Suppressor macrophage treated with lipopolysaccharide for 4 hours (primary cell): ENCODE measurements at places on chromosomes 5 and 9.

GRCh38 chr5:34496260-34496691, 159.9 kb upstream of the RAI14 start:
- no peak for DNase-seq

GRCh38 chr9:28650327-28650726, 1077.0 kb upstream of the C9orf72 start:
- no peak for DNase-seq

DNA sequence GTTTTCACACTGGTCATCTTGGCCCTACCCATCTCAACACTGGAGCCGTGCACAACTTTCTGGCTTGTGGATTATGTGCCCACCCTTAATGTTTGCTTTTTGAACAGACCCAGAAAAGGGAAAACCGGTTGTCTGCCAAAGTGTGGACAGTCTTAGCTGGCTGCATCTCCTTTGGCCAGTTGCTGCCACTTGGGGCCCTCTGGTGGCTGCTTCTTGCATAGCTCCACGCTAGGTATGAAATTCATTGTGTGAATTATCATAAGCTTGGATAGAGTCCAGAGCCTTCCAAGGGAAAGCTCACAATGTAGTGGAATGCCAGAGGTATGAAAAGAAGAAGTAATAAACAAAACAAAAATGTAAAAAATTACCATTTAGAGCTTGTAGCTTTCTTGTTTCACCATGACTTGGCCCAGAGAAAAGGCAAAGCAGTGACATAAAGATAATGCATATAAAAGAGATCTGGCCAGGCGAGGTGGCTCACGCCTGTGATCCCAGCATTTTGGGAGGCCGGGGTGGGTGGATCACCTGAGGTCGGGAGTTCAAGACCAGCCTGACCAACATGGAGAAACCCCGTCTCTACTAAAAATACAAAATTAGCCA, 12.5 kb upstream of the SLC36A3 start:
- DNase-seq, result peak; percentile 84

DNA sequence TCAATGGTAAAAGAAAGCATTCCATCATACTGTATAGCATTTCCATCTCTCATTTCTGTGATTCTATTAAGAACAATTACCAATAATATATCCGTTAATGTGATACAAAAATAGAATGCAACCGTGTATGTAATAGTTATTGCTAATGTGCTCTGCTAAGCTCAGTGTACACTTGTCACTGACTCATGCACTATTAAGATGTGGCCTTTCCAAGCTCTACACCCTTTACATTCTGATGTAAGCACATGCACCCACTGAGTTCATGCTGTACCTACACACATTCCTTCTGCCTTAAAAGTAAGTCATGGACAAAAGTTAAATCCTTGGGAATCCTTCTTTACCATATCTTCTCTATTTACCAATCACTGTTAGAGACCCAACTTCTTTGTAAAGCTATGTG, 319.1 kb downstream of the ZSWIM6 start:
- DNase-seq, result no peak

GRCh38 chr5:131649161-131649560, 14.1 kb upstream of the RAPGEF6 start:
- no peak for DNase-seq

GRCh38 chr9:114256827-114257328, 66.0 kb upstream of the ORM1 start:
- DNase-seq, result no peak

GRCh38 chr9:123871781-123872180, 58.1 kb downstream of the DENND1A start:
- no peak for DNase-seq

DNA sequence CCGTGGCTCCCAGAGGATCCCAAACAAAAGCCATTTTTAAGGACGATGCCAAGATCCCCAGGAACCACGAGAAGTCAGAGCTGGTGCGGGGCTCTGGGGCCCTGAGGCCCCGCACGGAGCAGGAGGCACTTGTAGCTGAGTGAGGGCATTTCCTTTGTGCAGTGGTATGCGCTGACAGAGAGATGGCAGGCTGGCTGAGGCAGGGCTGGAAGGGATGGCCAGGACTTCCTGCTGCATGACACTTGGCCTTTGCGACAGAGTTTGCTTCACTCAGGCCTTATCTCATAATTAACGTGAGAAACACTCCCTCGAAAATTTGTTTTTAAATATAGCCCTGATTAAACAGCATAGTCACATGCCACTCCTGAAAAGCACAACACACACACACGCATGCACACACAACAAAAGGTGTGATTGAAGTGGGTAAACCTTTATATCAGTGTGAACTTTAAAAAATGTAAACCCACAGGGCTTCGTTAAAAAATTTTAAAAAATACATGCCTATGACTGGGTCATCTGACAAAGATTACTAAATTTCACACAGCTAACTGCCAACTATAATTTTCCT, 536.6 kb downstream of the PDE4D start:
- no peak for DNase-seq

- DNase-seq, result no peak
These were observed 431.9 kb downstream of the ANXA1 start for GRCh38 chr9:73583576-73583975.

DNA sequence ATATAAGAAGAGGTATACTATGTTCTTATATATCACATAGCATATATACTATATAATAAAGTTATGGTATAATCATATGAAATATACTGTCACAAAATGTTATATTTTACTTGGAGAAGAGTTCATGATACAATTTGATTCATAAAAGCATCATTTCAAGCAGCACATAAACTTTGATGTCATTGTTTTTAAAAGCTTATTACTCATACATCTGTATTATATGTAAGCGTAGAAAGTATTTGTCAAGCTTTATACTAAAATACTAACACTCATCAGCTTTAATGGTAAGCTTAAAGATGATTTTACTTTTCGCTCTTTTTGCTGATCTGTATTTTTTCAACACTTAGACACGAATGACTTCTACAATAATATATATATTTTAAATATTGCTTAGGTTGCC, 34.0 kb upstream of the ZNF618 start:
- no peak for DNase-seq

- DNase-seq, result no peak
These were observed 247.1 kb upstream of the ELAVL2 start for GRCh38 chr9:24073007-24073592.

GRCh38 chr5:132483661-132484390, 6.7 kb downstream of the IRF1 start:
- no peak for DNase-seq

DNA sequence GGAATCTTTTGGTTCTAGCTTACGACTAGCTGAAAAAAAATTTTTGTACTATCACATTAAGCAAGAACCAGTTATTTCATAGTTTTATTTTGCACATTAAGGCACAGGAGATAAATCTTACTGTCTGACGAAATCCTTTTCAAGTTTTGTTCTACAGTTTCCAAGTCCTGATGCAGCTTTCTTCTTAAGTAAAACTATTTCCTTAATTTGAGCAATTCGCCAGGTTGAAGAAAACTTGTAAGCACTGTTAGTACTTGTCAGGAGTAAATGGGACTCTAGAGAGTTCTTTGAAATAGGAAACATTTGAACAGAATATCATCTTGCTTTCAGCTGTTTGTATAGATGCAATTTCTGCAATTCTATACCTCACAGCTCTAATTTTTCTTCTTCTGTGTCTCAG, 318.8 kb upstream of the ELAVL2 start:
- DNase-seq, result no peak

DNA sequence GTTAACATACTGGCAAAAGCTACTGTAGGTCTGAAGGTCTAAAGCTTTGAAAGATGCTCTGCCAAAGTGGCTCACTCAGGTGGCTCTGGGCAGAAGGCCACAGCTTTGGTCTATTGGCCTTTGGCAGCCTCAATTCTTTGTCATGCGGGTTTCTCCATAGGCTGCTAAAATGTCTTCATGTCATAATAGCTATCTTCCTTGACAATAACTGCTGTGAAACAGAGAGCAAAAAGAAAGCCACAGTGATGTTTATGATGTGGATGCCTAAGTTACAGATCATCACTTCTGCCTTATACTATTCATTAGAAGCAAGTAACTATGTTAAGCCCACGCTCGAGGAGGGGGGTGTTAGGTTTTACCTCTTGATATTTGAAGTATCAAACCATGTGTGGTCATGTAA, 906.1 kb upstream of the CDH9 start:
- no peak for DNase-seq

- DNase-seq, result no peak
These were observed 36.5 kb downstream of the FOXD1 start for GRCh38 chr5:73411936-73412596.

DNA sequence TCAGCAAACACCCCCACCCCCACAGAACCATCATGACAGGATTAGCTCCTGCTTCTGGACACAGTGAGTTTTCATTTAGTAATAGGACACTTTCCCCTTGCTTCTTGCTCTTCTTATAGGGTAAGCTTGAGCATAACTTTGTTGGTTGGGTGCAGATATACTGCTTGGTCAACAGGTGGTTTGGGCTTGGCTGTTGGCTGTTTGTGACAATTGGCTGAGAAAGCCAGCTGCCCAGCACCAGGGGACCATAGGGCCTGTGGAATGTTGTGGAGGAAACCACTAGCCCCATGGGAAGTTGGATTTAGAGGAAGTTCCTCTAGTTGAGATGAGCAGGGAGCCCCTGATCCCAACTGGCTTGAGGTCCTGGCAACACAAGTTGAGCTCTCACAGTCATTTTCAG, 30.5 kb downstream of the PPP3R2 start:
- DNase-seq, result no peak

- no peak for DNase-seq
These were observed 1.9 kb downstream of the SNX18 start for GRCh38 chr5:54519509-54519876.

- DNase-seq, result no peak
These were observed 185.8 kb upstream of the ELAVL2 start for GRCh38 chr9:24011881-24012280.

DNA sequence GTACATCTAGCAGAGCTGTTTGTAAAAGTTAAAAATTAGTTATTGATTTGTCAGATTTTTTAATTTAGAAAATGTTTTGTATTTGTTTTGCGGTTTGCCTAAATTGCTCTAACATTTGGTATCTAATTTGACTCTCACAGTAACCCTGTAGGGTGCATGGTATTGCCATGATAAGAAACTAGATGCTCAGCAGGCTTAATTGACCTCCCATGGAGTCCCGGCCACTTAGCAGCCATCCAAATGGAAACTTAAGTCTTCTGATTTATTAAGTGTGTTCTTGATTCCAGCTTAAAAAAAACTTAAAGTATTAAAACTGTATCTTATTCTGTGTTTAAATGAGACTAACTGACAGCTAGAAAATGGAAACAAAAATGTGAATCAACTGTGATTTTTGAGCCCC, 54.5 kb downstream of the CAST start:
- DNase-seq, result no peak

DNA sequence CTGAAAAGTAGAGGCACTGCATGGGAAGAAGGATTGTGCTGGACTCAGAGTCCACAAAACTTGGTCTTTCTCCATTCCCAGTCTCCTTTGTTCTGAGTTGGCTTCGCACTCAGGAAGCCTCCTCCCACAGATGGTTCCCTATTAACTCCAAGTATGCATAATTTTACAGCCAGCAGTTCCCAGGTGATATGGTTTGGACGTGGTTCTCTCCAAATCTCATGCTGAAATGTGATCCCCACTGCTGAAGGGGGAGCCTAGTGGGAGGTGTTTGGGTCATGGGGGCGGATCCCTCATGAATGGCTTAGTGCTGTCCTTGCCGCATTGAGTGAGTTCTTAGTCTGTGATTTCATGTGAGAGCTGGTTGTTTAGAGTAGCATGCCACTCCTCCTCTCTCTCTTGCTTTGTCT, 86.6 kb downstream of the FEM1C start:
- DNase-seq, result no peak

DNA sequence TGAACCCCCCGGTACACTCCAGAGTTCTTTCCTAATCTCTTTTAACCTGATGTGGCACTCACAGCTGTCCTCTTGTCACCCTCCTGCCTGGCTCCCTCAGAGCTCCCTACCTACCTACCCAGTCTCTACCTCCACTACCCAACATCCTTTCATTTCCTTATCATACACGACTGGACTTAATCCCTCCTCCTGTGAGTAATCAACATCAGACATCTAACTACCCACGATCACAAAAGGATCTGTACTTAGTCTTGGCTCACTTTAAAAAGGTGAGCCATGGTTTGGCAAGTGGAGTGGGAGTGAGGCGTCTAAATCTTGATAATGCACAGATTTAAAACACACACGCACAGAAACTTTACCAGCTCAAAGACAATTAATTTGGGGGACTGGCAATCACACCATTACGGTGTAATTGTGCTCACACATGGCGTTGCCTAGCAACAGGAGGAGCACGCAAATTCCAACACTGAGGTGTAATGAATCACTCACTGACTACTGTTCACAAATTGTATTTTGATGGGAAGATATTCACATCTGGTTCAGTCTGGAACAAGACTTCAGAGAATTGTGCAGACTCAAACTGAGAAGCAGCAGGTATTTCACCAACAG, 235.9 kb downstream of the EPB41L4A start:
- no peak for DNase-seq

- no peak for DNase-seq
These were observed 390.8 kb upstream of the PTGER4 start for GRCh38 chr5:40288800-40289485.

DNA sequence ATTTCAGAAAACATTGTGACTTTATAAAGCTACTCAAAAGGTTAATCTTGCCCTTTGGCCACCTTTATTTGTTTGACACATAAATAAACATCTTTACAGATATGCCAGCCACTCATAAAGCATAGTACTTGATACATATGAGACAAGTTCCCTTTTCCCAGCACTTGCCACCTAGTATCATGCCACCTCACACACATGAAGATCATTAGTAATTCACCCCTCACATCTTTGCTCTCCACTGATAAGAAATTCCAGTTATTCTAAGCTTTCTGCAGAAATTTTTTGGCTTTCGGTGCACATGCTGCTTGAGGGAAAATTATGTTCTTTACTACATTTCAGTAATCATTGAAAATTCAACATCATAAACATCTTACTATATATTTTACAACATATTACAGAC, 59.1 kb downstream of the DEPDC1B start:
- DNase-seq, result no peak

DNA sequence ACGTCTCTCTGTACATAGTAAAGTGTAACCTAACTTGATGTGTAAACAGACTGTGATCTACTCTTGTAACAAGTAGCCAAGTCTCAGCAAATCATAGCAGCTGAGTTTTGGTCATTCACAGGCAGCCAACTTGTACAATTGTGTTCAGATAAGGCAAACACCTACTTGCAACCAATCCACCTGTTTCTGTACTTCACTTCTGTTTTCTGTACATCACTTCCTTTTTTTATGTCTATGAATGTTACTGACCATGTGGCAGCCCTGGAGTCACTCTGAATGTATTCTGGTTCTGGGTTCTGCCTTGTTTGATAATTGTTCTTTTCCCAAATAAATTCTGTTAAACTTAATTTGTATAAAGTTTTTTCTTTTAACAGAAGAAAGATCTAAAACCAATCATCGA, 26.0 kb downstream of the RLN2 start:
- DNase-seq, result no peak

DNA sequence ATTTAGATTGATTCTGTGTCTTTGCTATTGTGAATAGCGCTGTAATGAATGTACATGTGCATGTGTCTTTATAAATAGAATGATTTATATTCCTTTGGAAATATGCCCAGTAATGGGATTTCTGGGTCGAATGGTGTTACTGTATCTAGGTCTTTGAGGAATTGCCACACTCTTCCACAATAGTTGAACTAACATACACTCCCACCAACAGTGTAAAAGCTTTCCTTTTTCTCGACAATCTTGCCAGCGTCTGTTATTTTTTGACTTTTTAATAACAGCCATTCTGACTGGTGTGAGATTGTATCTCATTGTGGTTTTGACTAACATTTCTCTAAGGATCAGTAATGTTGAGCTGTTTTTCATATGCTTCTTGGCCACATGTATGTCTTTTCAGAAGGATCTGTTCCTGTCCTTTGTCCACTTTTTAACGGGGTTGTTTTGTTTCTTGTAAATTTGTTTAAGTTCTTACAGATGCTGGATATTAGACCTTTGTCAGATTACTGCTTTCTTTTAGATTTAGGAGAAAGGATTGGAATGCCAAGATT, 125.0 kb upstream of the NR5A1 start:
- DNase-seq, result no peak
